NCI-H2081 treated with DMSO at 0.1 percent for 48 hours (cell line): ENCODE measurements at places on chromosomes 2 and 18.

GRCh38 chr2:57881998-57882888 lies 164.4 kb upstream of the VRK2 start:
- no peak for DNase-seq

- no peak for DNase-seq
Observed at GRCh38 chr2:108124736-108125495, 114.9 kb upstream of the SULT1C3 start.

DNA sequence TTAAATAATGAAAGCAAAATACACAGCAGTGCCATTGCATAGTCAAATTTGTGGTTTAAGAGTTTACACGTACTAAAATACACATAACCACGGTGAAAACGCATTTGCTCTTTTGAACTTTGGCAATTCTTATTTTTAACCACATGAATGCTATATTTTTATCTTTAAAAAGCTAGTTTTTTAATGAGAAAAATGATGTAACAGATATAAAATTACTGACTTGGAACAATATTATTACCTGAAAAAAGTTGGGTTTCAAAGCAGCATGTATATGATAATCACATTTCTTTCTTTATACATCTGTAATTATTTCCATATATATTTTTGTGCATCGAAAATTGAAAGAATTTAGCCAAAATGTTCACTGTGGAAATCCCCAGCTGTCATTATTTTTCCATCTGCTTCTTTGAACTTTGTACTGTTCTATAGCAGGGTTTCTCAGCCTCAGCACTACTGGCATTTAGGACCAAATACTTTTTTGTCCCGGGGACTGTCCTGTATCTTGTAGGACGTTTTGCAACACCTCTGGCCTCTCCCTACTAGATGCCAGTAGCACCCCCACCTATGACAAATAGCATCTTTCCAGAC lies 75.9 kb upstream of the CAB39 start:
- DNase-seq: no peak

GRCh38 chr2:217436386-217436785 lies 566.4 kb downstream of the TNS1 start:
- DNase-seq: no peak

- DNase-seq: no peak
Observed at GRCh38 chr18:33696332-33697162, 118.5 kb downstream of the ASXL3 start.

- no peak for DNase-seq
Observed at GRCh38 chr2:233199870-233200269, 51.6 kb upstream of the ATG16L1 start.

- DNase-seq: no peak
Observed at GRCh38 chr2:159753797-159754196, 41.5 kb downstream of the MARCHF7 start.

GRCh38 chr2:161233858-161234431 lies 73.7 kb downstream of the TANK start:
- no peak for DNase-seq
